Fibroblast of mammary gland (primary cell): ENCODE measurements at places on chromosomes 13 and 19.
A peak's percentile ranks its signal among the peaks of the same experiment; 100 is the strongest.

- DNase-seq, result no peak
These were observed 114.5 kb downstream of the STK24 start for GRCh38 chr13:98462241-98462882.

GRCh38 chr19:18669524-18669817, 14.0 kb upstream of the CRTC1 start:
- peak; percentile 34 for DNase-seq

DNA sequence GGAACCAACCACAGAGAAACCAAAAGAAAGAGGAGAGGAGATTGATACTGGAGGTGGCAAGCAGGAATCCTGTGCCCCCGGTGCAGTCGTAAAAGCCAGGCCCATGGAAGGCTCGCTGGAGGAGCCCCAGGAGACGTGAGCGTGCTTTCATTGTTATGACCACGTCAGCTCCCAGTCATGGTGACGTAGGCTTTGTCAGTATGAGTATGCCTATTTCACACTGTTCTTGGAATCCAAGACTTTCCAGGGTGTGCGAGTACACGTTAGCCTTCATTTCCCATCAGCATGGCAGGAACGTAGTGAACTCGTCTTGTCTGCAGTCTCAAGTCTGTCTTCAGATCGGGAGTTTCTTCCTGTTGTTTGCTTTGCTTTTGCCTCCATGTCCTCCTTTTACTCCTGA, 15.4 kb upstream of the CHAMP1 start:
- peak; percentile 74 for DNase-seq

GRCh38 chr13:46382224-46382623, 4.8 kb downstream of the RUBCNL start:
- DNase-seq, result no peak

- DNase-seq, result no peak
These were observed 21.0 kb upstream of the SPRY2 start for GRCh38 chr13:80361883-80362327.

- peak; percentile 86 for DNase-seq
These were observed 71.4 kb downstream of the ALOX5AP start for GRCh38 chr13:30806784-30807183.

DNA sequence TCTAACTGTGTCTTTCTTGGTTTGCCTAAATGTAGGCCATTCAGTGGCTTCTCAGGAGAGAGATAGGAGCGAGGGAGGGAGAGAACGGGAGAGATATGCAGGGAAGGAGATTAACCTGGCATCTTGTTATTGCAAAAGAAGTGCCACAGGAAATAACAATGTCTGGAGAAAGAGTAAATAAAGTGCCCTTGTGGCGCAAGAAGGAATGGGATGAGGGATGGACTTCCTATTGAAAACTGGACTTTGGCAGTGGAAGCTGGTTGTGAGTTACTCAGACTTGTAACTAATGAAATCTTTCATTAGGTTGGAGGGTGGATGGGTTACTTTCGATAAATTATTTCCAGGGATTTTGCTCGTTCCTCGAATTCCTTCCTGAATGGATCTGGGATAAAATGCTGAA, 136.1 kb downstream of the LACC1 start:
- no peak for DNase-seq

GRCh38 chr13:48862572-48862971, 113.1 kb upstream of the FNDC3A start:
- DNase-seq, result no peak

- no peak for DNase-seq
These were observed 81.6 kb upstream of the TM9SF2 start for GRCh38 chr13:99419591-99420243.

- peak; percentile 33 for DNase-seq
These were observed 20.7 kb downstream of the POMP start for GRCh38 chr13:28679628-28680027.

- DNase-seq, result no peak
These were observed 18.2 kb upstream of the IGFL1 start for GRCh38 chr19:46211201-46211881.

DNA sequence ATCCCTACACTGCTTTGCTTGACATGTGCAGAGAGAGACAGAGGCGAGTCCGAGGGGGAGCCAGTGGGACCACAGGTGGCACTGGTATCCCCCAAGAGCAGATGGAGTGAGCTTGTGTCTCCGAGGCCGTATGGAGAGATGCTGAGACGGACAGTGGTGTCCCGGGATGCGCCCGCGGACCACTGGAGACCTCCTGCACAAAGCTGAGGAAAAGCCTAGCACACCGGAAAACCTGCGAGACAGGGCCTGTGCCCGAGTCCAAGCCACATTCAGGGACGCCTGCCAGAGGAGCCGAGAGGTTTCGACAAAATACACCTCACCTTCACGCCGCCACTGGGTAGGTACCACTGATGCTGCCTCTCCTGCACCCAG, 66.0 kb upstream of the ZNF527 start:
- no peak for DNase-seq

DNA sequence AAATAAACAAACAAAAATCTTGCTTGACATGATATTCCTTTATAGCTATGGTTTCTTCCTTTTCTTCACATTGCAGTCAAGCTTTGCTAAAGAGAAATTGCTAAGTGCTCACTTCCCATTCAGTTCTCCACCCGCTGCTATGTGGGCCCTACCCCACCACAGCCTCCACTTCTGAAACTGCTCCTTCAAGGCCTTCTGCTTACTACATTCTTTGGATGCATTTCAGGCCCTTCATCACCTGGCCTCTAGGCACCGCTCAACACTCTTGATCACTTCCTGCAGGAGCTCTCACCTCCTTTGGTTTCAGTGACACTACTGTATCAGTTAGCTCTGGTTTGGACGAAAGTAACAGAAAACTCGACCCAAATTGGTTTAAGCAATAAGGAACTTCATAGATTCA, 72.4 kb downstream of the KLF5 start:
- no peak for DNase-seq

DNA sequence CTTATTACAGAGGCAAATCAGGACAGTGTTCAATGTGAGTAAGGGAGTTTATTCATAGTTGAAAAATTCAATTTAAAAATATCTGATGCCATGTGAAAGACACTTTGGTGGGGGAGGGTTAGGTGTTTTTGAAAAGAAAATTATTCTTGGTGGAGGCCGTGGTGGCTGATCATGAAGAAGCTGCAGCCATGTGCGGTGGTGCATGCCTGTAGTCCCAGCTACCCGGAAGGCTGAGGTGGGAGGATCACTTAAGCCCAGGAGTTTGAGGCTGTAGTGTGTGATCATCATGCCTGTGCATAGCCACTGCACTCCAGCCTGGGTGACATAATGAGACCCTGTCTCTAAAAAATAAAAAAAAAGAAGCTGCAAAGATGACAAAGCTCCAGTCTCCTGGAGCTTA, 28.6 kb downstream of the WDFY2 start:
- DNase-seq, result no peak

GRCh38 chr13:104301171-104301975, 1235.2 kb upstream of the SLC10A2 start:
- no peak for DNase-seq

GRCh38 chr19:4878491-4878968, 11.1 kb upstream of the PLIN3 start:
- DNase-seq, result no peak

DNA sequence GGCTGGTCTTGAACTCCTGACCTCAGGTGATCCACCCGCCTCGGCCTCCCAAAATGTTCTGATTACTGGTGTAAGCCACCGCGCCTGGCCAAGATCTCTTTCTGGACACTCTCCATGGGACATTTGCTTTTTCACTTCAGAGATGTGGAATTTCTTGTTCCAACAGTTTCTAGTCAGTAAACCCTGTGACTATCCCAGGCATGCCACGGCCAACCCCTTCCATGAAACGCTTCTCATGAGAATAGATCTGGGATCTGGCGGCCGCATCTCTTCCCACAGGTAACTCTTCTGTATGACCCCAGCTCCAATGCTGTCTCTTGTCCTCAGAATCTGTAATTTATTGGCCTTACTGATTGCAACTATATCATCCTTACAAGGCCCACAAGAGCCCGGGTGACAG, 16.2 kb downstream of the PLPP2 start:
- DNase-seq, result no peak

DNA sequence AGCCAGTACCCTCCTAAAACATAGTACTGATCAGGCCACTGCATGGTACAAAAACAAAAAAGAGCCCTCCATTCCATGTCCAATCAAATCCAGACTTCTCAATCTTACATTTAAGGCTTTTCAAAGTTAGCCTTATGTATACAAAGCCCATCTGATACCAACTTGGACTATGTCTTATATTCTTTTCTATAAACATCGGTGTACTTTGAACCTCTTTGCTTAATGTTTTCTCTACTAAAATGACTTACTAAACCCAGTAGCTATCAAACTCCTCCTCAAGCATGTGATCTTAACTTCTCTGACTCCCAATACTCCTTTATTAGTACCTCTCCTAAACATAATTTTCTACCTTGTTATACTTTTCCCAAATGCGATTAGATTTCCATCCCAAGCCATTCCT, 14.8 kb downstream of the TSC22D1 start:
- no peak for DNase-seq

DNA sequence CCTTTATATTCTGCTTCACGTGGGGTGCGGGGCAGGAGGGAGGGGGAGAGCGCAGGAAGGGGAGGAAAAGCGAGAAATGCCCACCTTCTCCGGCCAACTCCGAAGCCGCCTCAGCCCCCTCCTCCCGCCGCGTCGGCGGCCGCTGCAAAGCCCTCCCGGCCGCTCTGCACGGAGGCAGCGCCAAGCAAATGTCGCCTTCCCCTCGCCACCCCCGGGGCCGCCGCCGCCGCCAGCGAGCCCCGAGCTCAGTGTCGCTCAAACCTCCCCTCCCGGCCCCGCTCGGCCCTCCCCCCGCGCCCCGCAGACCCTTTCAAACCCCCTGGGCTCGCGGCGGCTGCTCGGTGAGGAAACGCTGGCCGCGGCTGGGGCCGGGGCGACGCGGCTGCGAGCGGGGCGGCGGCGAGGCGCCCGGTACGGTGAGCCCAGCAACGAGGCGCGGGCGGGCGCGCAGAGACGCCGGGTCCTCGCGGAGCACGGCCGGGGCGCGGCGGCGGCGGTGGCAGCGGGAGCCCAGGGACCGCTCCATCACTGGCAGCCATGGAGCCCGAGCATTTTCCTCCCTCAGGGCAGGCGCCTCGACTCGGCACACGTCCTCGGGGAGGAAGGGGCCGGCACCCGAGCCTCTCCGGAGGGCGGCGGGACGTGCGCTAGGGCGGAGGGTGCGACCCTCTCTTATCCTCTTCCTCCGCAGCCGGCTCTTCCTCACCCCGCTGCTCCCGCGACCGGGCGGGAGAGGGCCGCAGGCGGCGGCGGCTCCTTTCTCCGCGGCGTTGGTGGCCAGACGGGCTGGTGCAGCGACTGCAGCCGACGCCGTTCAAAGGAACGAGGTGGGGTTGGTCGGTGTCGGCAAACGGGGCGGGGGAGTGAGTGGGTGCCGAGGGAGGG, 463 bp upstream of the TSC22D1 start:
- no peak for DNase-seq
